ENCODE measurements at places on chromosomes 13 and 19.

GRCh38 chr13:101785858-101786257 is 333.4 kb downstream of the ITGBL1 start:
- DNase-seq = no peak

DNA sequence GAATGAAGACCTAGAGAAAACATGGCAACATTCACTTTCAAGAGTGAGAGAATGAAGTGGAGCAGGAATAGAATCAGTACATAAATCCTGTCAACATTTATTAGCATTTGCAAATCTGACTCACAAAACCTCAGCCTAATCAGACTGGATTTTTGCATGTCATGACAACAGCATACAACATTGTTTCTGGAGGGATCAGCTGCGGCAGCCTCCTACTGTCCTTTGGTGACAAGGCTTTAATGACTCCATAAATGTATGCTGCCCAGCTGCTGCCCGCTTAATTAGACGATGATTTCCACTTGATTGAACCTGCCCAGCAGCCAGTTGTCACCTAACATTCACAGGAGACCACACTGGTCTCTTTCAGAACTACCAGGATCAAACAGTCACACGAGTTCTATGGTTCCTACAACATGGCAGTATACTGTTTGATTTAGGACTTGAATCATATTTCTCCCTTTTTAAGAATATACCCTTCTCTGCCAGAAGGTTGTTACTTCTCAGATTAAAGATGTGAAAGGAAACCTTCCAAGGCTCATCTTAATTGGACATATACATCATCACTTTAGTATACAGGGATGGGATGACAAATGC is 9.3 kb downstream of the EBPL start:
- no peak for DNase-seq

- no peak for DNase-seq
Observed at GRCh38 chr19:18456974-18457373, 19.0 kb upstream of the ISYNA1 start.

- DNase-seq = no peak
Observed at GRCh38 chr13:91368676-91369440, 21.4 kb downstream of the MIR17HG start.

- DNase-seq = no peak
Observed at GRCh38 chr13:21233086-21233485, 56.6 kb downstream of the MRPL57 start.

- peak; percentile 55 for DNase-seq
Observed at GRCh38 chr13:33678906-33679657, 138.9 kb upstream of the RFC3 start.

GRCh38 chr13:42740753-42741152 is 40.6 kb upstream of the FAM216B start:
- DNase-seq = no peak

GRCh38 chr13:73058432-73058735 is 421 bp upstream of the KLF5 start:
- no peak for DNase-seq

DNA sequence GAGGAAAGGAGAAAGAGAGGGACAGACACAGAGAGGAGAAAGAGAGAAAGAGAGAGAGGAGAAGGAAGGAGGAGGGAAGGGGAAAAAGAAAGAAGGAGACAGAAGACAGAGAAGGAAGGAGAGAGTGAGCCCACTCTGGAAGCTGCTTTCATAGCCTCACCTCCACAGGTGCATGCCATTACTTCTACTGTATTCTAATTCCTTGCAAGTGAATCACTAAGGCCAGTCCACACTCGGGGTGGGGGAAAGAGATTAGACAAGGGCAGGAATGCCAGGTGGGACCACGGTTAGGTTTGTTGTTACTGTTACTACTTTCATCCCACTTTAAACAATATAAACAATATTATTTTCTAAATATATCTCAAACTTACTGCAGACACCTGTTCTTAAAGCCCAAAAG is 684.5 kb upstream of the ARGLU1 start:
- no peak for DNase-seq

GRCh38 chr13:98500963-98501421 is 75.9 kb downstream of the STK24 start:
- no peak for DNase-seq

GRCh38 chr19:5058521-5059212 is 89.8 kb downstream of the KDM4B start:
- DNase-seq = no peak

GRCh38 chr19:4362831-4363545 is 19.6 kb downstream of the MPND start:
- no peak for DNase-seq

GRCh38 chr13:108302279-108302678 is 32.8 kb downstream of the TNFSF13B start:
- no peak for DNase-seq

DNA sequence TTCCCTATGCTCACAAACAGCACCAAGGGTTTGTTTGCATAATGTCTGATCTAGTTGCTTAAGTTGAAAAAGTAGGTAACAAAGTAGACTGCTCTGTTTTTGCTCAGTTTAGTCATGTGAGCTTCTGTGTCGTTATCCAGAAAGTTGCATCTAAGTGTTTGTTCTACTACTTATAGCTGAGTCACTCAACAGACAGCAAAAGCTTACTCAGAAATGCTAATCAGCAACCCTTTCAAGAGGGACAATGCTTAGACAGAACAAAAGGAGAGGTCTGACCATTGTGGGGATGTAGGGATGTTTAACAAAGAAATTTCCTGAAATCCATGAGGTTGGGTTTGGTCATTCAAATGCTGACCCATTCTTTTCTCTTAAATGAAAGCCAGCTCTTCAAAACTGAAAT is 106.4 kb downstream of the ATP8A2 start:
- DNase-seq = no peak

DNA sequence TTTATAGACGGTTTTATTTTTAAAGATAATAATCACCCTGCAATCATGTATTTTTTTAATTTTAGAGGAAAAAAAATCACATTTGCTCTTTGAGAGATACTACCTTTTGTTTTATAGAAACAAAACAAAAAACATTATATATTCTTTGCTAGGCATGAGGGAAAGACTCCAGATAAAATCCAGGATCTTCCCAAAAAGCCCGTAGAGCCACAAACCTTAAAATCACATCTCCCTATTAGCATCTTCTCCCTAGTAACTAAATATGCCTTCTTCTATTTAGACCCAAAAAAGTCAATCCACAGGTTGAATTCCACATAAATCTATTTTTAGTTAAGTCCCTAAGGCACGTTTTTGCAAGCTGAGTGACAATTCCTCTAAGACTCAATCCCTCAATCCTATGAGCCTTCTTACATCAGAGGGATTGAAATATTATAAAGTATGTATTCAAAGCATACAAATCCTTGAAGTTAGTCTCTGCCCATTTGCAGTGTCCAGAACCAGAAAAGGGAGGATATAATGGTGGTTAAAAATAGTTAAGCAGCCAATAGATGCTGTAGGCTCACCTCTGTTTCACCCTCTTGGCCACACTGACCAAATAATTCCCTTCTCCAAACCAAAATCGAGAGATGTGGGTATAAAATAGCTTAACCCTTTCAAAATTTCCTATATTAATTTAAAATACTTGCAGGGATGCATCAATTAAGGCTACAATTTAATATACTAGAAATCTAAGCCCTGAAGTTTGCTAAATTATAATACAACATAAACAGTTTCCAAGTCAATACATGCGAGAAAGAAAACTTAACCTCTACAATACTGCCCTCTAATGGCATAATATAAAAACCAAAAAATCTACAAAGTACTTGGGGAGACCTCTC is 64.0 kb downstream of the SERP2 start:
- no peak for DNase-seq

GRCh38 chr19:10305139-10305806 is 4.3 kb downstream of the ZGLP1 start:
- DNase-seq = no peak

DNA sequence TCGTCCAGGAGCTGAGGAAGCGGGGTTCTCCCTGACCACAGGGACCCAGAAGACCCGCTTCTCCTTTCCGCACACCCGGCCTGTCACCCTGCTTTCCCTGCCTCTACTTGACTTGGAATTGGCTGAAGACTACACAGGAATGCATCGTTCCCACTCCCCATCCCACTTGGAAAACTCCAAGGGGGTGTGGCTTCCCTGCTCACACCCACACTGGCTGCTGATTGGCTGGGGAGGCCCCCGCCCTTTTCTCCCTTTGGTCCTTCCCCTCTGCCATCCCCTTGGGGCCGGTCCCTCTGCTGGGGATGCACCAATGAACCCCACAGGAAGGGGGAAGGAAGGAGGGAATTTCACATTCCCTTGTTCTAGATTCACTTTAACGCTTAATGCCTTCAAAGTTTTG is 18.9 kb downstream of the VASP start:
- no peak for DNase-seq

- DNase-seq = no peak
Observed at GRCh38 chr13:36431204-36432105, 840 bp upstream of the CCNA1 start.

DNA sequence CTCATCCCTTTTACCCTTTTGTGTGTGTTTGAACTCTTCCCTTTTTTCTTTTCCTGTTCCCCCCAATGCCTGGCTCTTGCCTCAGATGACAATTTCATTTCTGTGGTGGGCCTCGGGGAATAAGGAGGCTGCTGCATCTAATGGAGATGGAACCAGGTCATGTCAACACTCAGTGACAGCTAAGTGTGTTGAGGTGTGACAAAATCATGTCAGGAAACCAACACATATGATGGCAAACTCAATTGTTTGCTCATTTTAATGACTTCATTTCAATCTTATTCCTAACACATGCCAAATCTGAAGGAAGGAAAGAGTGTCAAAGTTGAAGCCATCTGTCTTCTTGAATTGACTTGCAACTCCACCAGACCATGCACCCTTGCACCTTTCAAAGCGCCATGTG is 36.7 kb downstream of the TNFSF11 start:
- DNase-seq = no peak

GRCh38 chr13:89199138-89199537 is 1528.0 kb downstream of the SLITRK5 start:
- DNase-seq = no peak

DNA sequence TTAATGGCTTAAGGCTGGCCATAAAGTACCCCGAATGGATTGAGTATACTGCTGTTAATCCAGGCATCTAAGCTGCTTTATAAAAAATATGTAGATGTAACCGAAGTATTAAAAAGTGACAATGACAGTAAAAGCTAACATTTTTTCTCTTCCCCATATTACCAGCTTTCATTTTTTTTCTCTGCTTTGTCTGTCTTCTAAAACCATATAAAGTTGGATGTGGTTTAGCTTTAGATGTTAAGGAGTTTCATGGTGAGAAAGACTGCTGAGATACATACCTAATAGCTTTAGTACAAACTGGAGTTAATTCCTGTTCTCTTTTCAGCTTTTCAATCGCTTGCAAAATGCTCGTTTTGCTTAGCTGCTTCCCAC is 838 bp downstream of the AKAP11 start:
- DNase-seq = no peak

DNA sequence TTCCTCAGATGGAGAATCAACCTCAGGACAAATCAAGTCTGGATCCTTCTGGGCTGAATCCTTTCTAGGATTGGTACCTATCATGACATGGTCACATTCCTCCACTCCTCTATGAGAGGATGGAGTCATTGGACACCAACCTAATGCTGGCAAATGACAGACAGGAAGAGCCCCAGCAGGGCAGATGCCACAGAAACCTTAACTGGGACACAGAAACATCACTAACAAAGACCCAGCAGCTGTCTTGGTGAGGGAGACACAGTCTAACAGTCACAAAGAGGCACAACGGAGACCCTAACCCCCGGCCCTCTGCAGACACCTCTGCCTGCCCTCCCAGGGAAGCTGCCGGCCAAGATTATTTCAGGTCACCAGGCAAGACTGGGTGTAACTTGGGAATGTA is 2.1 kb downstream of the ANKRD27 start:
- no peak for DNase-seq

- no peak for DNase-seq
Observed at GRCh38 chr13:101728615-101729014, 276.1 kb downstream of the ITGBL1 start.

DNA sequence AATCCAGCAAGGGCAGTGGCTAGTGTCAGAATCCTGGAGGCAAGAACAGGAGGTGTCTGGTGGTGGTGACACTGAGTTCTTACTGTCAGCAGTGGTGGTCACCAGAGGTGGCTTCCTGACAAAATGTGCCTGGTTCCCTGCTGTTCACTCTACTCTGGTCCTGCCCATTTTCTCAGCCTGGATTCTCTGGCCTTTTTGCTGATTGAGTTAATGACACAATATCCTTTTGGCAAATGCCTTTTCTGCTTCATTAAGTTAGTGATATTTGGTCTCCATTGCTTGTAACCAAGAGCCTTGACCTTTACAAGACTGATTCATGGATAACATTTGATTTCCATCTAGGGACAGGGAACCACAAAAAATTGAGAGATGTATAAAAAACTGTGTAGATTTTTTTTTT is 51.1 kb downstream of the RFC3 start:
- no peak for DNase-seq

- no peak for DNase-seq
Observed at GRCh38 chr19:1690699-1691307, 38.4 kb upstream of the TCF3 start.

DNA sequence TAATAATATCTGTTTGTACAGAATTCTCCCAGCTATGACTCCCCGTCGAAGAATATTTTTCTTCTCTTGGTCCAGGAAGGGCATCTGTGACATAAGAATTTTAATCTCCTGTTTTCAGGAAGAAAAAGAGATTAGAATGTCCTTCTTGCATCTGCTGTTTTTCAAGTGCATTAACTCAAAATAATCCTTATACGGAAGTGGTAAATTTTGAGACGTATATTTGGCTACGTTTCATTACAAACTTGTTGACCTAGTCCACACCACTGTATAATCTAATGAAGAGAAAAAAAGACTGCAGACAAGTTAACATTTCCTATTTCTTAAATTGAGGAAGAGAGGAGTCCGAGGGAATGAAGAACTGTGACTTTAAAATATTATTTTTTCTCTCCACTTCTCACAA is 959.9 kb downstream of the DIAPH3 start:
- no peak for DNase-seq

GRCh38 chr19:15575406-15575805 is 39.6 kb upstream of the CYP4F8 start:
- no peak for DNase-seq

- DNase-seq = no peak
Observed at GRCh38 chr13:28316836-28317235, 178.1 kb downstream of the FLT1 start.

DNA sequence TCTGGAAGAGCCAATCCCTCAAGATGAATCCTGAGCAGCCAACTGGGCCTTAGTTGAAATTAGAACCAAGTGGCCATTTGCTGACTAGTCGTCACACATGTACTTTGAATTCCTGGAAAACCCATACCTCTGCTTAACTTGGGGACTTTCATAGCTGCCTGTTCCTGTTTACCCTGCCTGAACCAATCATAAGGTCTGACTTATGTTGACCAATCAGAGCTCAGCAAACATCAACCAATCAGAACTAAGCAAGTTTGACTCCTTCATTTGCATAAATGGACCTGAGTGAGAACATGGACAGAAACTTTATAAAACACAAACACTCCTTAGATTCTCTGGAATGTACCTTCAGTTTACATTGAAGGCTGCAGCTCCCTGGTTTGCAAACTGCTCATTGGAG is 50.8 kb downstream of the LATS2 start:
- DNase-seq = no peak

GRCh38 chr13:114200399-114200911 is 21.4 kb downstream of the CFAP97D2 start:
- DNase-seq = no peak
